Cerebellar nuclear complex (tissue), 1 donor: ENCODE measurements at places on chromosomes 16 and 17.

- DNase-seq = peak; percentile 15
Measured at GRCh38 chr17:45428050-45428617, 4.5 kb downstream of the ARHGAP27 start.

DNA sequence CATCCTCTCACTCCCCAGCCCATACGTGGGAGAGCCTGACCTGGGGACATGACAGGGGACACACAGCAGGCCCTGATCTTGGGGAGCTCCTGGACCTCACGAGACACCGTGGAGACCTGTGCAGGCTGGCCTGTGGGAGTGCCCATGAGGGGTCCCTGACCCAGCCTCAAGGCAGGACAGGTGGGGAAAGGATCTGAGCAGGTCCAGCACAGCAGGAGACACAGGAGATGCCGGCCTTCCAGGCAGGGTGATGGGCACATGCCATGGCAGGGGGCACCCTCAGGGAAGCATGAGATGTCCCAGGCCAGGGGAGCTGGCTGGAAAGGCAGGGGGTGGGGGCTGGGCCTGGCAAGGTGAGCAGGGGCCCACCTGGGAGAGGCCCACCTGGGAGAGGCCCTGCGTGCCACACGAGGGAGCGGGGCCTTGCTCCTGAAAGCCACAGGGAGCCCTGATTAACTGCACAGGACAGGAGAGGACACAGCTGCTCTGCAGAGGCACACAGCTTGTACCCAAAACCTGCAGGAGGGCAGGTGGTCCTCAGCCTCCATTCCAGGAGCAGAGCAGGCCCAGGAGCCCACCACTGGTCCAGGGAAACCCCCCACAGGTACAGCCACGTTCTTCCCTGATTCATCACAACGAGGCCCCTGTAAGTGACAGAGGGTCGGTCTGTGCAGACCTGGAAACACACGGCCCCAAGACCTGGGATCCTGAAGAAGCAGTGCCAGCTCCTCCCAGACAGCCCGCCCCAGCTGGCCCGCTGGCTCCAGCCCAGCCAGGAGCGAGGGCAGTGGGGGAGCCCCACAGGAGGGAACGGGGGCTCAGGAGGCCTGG lies 26.6 kb upstream of the KRT17 start:
- DNase-seq = no peak

DNA sequence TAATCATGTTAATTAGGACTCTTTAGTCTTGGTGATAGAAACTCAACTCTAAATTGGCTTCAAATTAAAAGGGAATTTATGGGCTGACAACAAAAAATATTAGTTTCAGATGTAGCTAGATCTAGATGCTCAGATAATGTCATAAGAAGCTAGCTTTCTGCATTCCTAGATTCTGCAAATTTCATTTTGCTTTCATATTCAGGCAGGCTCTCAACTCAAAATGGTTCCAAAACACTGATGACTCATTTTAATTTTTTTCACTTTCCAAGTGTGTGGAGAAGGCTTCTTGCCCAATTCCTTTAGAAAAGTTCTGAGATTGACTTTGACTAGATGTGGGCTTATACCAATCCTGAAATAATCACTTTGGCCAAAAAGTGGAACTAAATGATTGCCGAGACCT lies 236.7 kb upstream of the GOT2 start:
- DNase-seq = no peak

GRCh38 chr16:89456419-89456959 lies 33.9 kb downstream of the ANKRD11 start:
- no peak for DNase-seq

DNA sequence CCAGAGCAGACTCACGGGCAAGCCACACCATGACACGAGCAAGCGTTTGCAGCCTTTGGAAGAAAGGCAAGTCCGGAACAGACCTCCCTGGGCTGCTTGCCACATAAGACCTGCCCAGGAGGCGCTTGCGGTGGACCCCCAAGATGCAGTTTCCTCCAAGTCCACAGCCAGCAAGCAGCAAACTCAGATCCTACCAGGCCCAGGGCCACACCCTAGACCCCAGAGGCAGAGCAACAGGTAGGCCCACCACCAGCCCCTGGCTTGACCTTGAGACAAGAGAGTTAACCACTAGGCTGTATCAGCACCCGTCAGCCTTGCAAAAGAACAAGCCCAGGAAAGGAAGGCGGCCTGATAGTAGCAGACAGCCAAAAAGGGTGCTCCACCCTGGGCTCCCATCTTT lies 2.3 kb downstream of the FAAP100 start:
- no peak for DNase-seq

DNA sequence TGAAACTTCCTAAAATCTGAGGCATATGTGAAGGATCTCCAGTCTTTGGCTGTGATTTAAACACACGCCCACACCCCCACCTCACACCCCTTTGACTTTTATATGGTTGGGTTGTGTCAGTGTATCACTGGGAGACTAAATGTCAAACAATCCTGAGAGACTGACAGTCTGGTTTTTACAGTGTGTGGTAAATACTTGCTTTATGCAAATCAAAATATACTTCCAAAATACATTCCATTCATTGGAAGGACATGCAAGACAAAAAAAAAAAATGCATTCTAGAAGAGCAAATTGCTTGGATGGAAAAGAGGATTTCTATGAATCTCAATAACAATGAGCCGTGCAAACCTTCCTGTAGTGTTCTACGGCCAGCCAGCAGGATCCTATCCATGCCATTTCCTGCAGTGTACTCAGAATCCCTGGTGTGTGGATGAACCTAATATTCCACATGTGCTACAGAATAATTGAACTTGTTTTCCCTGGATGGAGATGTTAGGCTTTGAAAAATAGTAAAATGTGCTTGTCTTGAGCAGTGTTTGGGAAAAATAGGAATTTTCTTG lies 602.1 kb upstream of the GOT2 start:
- no peak for DNase-seq

DNA sequence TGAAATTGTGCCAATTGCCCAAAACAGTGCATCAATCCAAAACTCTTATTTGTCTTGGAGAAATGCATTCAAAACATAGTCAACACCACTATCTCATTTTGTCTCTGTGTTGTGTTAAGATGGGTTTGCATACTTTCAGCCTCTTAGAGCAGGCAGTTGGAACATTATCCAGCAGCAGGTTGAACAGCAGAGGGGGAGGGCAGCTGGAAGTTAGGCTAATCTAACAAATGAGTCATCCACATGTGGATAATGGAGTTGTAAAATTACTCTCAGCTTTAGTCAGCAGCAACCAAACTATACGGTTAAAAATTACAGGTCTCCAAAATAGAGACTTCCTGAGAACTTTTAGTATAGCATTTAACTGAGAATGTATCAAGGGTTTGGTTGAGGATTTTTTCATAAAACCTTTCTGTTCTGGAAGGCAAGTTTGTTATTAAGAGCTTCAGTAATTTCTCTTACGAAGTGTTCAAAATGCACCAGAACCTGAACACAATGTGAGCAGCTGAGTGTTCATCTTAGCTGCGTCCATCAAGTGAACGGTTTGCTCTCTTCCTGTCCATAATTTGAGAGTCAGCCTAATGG lies 46.3 kb downstream of the PRKCA start:
- DNase-seq = no peak

- DNase-seq = no peak
Measured at GRCh38 chr17:3690094-3690715, 5.8 kb downstream of the P2RX5 start.

GRCh38 chr17:12349297-12349696 lies 316.4 kb upstream of the MYOCD start:
- no peak for DNase-seq

DNA sequence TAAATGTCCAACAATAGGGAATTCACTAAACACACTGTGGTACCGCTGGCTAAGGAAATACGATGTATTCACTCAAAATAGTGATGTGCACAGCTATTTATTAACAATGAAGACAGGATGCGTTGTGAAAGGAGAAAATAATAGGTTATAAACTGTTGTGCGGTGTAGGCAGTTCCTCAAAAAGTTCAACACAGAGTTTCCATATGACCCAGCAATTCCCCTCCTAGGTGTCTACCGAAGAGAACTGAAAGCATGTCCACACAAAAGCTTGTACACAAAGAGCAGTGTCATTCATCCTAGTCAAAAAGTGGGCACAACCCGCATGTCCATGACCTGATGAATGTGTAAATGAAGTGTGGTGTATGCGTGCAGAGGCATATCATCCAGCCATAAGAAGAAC lies 1.2 kb upstream of the CES1 start:
- no peak for DNase-seq

DNA sequence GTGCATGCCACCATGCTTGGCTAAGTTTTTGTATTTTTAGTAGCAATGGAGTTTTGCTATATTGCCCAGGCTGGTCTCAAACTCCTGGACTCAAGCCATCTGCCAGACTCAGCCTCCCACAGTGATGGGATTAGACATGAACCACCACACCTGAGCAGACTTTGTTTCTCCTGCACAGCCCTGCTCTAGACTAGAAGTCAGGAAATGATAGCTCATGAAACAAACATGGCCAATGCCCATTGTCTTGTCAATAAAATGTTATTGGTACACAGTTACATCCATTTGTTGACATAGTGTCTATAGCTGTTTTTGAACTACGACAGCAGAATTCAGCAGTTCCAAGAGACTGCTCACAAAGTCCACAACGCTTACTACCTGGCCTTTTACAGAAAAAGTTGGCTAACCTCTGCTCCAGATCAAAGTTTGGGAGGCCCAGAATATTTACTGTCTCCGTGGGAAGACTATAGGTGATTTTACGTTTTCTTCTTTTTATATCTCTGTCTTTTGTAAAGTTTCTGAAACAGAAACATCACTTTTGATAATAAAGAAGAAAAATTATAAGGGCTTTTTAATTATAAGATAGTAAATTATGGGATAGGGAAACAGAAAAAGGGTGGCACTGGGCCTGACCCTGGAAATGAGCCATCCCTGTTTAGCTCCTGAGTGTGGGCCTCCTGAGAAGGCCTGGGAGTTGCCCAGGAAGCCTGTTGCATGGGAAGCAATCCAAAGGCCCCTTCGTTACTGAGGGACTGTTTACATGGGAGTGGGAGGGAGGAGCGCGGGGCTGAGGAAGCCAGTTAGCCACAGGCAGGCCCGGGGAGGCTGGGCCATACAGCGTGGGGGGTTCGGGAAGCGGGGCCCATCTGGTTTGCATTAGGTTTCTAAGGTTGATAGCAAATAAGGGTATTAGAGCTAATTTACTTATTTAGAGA lies 201.5 kb downstream of the IRF8 start:
- DNase-seq = no peak

DNA sequence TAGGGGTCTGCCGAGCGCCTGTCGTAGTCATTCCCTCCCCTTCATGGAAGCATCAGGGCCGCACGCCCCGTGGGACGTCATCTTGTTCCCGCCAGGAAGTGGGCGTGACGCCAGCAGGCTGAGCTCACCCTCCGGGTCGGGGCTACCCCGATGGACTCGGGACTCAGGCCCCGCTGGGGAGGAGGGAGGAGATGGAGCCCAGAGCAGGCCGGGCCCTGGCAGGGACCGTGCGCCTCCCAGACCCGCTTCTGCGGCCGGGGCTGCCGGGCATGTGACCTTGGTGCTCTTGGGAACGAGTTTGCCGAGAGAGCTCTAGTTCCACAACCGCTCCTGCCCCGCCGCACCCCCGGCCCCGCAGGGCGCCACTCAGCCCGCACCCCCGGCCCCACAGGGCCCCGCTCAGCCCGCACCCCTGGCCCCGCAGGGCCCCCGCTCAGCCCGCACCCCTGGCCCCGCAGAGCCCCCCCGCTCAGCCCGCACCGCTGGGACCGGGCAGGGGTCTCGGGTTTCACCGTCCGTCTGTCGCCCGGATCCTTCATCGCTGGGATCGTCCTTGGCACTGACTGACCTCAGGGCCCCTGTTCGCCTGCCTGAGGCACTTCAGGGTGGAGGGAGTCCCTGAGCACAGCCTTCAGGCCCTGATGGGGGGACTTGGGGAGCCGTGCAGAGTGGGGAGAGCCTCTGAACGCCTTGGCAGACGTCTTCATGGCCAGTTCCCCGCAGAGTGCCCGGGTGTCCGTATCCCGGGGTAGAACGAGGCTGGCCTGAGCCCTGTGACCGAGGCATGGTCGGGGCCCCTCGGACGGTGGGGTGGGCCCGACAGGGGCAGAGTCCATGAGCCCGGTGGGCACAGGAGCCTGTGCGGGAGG lies 5.8 kb downstream of the CACNA1H start:
- no peak for DNase-seq

DNA sequence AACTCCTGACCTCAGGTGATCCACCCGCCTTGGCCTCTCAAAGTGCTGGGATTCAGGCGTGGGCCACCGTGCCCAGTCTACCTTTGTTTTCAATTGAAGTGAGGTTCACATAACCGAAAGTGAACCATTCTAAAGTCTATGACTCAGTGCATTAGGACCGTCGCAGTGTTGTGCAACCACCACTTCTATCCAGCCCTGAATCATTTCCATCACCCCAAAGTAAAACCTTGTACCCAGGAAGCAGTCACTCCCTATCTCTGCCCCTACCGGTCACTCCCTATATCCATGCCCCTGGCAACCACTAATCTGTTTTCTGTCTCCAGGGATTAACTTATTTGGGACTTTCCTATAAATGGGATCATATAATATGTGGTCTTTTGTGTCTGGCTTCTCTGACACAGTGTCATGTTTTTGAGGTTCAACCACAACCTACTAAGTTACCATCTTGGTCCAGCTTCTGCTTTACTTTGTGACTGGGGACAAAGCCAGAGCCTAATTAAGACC lies 28.3 kb upstream of the CDC42EP4 start:
- DNase-seq = no peak

DNA sequence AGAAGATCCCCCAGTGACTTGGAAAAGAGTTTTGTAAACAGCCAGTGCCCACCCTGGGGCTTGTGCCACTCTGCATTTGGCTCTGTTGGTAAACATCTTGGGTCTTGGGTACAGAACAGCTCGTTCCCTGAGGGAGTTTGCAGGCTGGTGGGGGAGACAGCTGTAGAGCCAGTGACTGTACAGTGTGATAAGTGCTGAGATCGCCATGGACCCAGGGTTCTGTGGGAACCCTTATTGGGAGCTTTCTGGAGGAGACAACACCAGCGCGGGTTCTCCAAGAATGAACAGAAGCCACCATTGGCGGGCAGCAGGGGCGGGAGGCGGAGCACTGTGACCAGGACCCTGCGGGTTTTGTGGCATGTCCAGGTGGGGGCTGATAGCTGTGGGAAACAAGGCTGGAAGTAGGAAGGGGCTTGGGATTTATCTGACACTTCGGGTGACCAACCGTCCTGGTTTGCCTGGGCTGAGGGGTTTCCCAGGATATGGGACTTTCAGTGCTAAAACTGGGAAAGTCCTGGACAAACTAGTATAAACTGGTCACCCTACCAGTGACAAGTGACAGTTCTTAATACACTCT lies 2.9 kb downstream of the CLEC16A start:
- DNase-seq = no peak

DNA sequence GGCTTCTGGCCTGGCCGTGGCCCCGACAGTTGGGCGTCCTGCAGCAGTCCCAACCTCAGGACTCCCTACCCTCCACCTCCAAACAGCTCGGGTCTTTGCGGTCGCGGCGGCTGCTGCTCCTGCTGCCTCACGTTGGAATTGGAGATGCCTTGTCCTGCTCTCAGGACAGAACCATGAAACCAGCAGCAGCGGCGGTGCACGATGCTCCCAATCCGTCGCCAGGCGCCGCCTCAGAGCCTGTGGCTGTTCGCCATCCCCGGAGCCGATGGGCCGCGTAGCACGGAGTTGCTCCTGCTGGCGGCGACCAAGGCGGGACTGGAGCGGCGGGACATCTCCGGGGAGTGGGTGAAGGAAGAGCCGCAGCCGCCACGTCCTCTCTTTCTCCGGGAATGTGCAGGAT lies 1965.9 kb downstream of the TP53TG3F start:
- DNase-seq = no peak
